Type B pancreatic cell (in vitro differentiated cells): ENCODE measurements at places on chromosomes 3 and 15. TPM values are rescaled to one million over a fixed set of nuclear protein-coding genes. Genes with fewer than 3 reads are reported as not detected.
A peak's percentile ranks its signal among the peaks of the same experiment; 100 is the strongest.

GRCh38 chr3:15099364-15100098, 583 bp upstream of the RBSN start:
- no peak for DNase-seq

- no peak for DNase-seq
These were observed 7.8 kb upstream of the ATP10A start for GRCh38 chr15:25870938-25871337.

DNA sequence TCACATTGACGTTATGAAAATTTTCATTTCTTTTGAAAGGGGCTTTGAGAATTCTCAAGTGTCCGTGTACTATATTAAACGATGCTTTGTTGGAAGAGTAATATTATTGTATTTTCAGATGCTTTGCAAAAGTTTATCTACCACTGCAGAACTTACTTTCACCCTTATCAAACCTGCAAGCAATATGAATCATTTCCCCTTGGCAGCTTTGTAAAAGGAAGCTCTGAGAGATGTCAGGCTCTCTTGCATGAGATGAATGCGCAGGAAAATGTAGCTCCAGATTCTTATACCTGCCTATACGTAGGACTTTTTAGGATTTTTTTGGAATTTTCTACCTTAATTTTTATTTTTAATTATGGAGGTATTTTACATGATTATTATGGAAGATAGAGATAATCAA, 34.5 kb downstream of the GPD1L start:
- DNase-seq = no peak

DNA sequence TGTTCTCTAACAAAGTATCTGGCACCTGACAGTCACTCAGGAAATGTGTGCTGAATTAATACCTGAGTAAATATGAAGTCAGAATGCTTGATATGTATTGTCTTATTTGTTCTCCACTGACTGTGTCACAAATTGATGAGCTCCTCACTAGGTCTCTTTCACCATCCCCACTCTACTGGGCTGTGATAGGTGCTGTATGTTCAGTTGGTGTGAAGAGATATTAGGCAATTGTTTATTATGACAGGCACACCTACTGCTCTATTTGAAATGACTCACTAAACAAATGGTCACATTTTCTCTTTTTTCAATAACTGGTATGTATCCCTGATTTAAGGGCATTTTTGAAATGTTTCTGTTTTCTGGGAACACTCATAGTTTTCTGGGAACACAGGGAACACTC, 25.2 kb upstream of the CCDC39 start:
- DNase-seq = no peak

DNA sequence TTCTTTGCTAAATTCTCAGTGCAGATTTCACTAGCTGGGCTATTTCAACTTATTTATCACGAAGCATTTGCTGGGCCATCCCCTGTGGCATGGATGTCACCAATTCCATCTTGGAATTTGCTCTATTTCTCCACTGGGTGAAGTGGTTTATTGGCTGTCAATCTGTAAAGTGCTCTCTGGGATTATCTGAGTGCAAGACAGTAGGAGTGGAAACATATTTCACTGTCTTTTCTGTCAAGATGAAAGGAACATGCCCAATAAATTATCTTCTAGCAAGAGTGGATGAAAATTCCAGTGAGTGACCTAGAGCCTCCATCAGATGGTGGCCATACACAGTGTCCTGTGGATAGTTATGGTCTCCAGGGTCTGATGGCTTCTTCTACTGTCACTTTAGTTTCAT, 25.1 kb upstream of the CTDSPL start:
- DNase-seq = no peak

DNA sequence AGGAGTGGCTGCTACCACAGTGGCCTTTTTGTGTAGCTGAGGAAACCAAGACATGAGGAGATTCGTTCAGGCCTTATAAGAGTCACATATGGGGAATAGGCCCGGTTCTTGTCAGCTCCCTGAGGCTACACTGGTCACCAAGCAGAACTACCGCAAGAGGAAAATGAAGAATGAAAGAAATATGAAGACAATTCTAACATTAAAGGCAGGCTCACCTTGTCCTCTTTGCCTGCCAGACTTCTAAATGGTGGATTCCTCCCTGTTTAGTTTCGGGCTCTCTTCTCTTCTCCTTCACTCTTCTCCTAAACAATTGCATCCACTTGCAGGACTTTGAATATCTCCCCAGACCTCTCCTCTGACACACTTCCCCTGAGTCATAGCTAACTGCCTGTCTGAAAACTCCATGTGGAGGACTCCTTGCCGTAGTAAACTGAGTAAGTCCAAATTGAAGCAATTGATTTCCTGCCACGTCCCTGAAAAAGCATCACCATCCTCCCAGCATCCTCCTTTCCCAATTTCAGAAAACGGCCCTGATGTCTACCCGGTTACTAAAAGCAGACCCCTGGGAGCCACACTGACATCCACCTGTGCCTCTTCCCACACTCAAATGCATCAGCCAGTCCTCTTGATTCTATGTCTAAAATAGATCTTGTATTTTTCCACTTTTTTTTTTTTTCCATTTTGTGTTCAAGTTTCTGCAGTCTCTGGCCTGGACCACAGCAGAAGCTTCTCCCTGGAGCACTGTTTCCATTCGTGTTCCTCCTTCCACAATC, 30.3 kb upstream of the VEPH1 start:
- DNase-seq = no peak

- DNase-seq = no peak
These were observed 211.9 kb downstream of the CBLB start for GRCh38 chr3:105656651-105657504.

- DNase-seq = no peak
These were observed 43.8 kb upstream of the B3GALNT1 start for GRCh38 chr3:161148832-161149475.

GRCh38 chr3:161821591-161821990, 325.0 kb downstream of the OTOL1 start:
- DNase-seq = no peak

DNA sequence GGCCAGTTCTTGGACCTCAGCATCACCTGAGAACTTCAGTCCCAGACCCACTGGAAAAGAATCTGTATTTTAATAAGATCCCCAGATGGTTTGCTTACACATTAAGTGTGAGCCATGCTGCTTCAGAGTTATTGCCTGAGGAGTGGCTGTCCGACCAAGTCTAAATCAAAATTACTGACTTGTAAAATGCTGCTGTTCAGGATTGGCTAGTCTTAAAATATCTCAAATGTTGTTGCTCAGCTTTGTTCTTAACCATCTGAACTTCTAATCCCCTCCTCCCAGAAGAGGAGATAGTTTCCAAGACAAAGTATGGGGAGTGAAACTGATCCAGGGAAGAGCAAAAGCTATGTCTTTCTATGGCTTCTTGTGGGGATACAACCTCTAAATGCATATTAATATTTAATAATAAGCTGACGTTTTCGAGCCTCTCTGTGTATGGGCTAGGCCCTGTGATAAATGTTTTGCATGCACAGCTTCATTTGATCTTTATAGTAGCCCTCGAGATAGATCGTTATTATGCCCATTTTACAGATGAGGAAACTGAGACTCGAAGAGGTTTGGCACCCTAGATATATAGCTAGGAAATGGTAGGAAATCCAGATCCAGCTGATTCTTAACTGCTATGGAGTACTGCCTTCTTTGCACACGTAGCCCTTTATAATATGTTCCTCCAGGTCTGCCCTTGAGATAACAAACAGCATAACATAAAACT, 52.2 kb downstream of the DNASE1L3 start:
- no peak for DNase-seq

DNA sequence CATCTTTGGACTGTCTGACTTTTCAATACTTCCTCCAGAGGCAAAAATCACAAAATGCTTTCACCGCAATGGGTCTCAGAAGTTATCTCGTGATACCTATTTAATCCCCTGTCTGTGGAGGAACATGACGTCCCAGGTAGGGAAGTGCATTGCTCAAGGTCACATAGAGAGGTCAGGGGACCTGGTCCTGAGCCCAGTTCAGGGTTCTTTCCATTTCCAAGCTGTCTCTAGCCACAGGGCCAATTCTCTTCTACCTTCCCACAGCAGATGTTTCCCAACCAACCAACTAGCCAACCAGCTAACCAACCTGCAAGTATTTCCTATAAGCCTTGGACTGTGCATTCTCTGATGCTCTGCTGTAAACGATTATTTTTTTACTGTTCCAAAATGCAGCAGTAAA, 122.2 kb upstream of the DLG1 start:
- no peak for DNase-seq

DNA sequence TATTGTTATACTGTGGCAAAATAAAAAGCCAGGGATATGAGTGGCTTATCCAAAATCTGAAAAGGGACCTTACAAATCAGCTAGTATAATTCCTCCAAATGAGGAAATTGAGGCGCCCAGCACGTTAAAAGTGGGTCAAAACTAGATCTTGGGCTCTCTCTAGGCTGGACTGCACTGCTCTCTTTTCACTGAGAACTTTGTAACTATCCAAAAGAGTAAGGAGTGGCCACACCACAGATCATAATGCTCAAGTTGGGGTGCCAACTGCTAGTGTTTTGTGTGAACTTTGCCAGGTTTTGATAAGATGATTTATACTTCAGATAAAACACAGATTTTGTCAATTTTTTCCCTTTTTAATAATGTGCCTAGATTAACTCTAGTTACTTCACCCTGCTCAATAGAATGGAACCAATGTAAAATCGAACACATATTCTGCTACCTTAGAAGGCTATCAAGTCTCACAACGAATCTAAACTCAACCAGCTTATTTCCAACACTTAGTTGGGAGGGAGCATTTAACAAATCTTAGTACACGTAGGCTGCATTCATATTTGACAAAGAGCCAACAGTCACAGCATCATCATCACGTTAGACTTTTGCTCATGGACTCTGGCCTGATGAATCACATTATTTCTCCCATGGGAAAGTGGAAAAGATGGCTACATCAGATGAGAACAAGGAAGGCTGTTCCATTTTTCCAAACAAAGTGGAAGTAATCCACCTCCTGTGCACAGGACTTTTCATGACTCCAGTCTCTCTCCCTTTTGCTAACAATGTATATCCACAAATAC, 64.4 kb downstream of the ABI3BP start:
- no peak for DNase-seq

GRCh38 chr15:27902680-27903385, 196.3 kb downstream of the OCA2 start:
- no peak for DNase-seq

DNA sequence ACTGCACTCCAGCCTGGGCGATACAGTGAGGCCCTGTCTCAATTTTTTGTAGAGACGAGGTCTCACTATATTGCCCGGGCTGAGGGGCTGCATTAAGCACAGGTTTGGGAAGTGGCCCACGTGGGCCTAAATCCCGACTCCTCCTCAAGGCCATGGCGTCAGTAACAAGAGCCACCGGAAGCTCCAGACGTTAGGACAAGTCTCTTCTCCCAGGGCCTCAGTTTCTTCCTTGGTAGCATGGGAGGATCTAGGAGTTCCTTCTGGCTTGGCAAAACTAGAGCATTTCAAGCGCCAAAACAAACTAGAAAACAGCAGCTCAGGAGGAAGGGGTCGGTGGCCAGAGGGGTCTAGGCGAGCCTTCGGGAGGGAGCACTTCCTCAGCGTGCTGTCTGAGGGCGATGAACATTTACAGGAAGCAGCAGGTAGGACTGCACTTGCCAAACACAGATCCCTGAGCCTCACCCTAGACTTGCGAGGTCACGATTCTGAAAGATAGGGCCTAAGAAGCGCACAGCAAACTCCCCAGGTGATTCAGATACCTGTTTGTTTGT, 536 bp downstream of the SNAPC5 start:
- DNase-seq = peak; percentile 57

- DNase-seq = no peak
These were observed 83.8 kb upstream of the ROPN1 start for GRCh38 chr3:124075753-124076152.

DNA sequence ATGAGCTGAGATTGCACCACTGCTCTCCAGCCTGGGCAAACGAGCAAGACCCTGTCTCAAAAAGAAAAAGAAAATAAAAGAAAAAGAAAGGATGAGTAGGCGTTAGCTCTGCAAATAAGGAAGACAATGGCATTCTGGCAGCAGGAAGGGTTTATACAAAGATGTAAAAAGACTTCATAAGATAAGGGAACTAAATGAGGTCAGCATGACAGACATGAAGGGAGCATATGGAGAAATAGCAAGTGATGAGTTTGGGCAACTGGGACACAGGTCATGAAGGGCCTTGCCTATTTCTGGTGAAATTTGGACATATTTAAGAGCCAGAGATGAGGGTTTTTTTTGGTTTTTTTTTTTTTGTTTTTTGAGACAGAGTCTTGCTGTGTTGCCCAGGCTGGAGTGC, 24.5 kb downstream of the TMEM266 start:
- DNase-seq = no peak

- DNase-seq = no peak
These were observed 73.6 kb downstream of the OXSM start for GRCh38 chr3:25863416-25863959.

GRCh38 chr15:44082558-44083157, 112.4 kb downstream of the FRMD5 start:
- no peak for DNase-seq

DNA sequence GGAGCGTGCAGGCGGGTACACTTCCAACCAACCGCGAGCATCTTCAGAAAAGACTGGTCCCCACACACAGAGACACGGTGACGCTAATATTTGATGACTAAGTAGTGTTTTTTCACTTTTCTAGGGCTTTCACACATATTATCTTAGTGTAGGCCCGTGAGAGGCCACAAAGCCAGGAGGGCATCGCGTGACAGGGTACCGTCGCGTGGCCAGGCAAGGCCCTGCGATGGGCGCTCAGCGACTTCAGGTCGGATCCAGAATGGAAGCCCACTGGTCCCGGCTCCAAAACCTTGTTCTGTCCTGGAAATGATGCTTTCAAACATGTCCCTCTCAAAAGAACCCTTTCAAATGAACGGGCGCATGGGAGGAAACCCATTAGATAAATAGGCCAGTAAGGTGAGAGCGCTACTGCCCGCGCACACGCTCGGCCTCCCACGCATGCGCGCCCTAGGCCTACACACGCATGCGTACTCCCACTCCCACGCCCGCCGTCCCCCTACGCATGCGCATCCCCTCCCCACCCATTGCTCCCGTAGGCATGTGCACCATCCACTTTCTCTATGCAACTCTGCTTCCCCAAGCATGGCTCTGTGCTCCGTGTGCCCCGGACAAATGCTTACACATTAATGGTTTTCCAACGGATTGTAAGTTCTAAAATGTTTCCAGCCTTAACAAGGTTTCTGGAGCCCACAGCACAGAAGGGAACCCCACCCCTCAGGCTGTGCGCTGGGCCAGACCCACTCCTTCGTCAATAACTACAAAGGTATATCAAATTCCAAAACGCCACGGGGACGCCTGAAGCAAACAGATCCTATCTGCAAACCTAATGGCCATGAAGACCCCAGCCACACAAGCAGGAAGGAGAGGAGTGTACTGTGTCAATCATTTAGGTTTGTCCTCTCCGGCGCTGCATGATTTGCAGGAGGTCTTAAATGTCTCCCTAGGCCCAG, 72.1 kb downstream of the OCA2 start:
- no peak for DNase-seq

- no peak for DNase-seq
These were observed 24.7 kb downstream of the ARHGAP31 start for GRCh38 chr3:119318876-119319275.

Gene STRIT1
- total RNA-seq = 0.33 TPM in 1 of 2 replicates, not detected in the other

Gene ARHGAP11A
- 21.7 and 52.6 TPM in 2 replicates for total RNA-seq

Gene GOLGA8Q
- total RNA-seq = 0.89 TPM in 1 of 2 replicates, not detected in the other

Gene MEX3B
- total RNA-seq = 14.2 and 46.1 TPM in 2 replicates

Gene SLC22A14
- total RNA-seq = 0.29 TPM in 1 of 2 replicates, not detected in the other

Gene NDUFB5
- total RNA-seq = 91.5 and 98.6 TPM in 2 replicates

Gene GUCA1C
- total RNA-seq = not detected in 2 replicates

Gene IL5RA
- total RNA-seq = 0.14 and 0.51 TPM in 2 replicates

Gene SNX4
- total RNA-seq = 34.6 and 36.5 TPM in 2 replicates

Gene TMEM108
- 4.8 and 7.4 TPM in 2 replicates for total RNA-seq

Gene TMEM212
- total RNA-seq = not detected in 2 replicates

Gene DPPA2
- total RNA-seq = 0.36 TPM in 1 of 2 replicates, not detected in the other

Gene SPINT1
- total RNA-seq = 156 and 401 TPM in 2 replicates

Gene CHD2
- total RNA-seq = 123 and 135 TPM in 2 replicates

Gene KNG1
- not detected in 2 replicates for total RNA-seq

Gene ZNF80
- not detected in 2 replicates for total RNA-seq
